ENCODE measurements at places on chromosomes 13 and 19. TPM values are rescaled to one million over a fixed set of nuclear protein-coding genes. Genes with fewer than 3 reads are reported as not detected.

DNA sequence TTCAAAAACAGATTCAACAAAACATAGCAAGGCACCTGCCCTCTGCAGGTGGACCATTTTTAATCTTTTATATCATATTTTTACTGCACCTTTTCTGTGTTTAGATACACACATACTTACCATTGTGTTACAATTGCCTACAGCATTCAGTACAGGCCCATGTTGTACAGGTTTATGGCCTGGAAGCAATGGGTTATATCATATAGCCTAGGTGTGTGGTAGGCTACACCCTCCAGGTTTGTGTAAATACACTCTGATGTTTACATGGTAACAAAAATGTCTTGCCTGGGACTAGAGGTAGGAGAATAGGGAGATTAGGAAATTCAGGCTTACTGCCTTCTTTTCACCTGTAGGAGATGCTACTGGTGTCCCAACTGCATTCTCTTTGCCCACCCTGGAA is 8.2 kb upstream of the UBAC2 start:
- no peak for DNase-seq

DNA sequence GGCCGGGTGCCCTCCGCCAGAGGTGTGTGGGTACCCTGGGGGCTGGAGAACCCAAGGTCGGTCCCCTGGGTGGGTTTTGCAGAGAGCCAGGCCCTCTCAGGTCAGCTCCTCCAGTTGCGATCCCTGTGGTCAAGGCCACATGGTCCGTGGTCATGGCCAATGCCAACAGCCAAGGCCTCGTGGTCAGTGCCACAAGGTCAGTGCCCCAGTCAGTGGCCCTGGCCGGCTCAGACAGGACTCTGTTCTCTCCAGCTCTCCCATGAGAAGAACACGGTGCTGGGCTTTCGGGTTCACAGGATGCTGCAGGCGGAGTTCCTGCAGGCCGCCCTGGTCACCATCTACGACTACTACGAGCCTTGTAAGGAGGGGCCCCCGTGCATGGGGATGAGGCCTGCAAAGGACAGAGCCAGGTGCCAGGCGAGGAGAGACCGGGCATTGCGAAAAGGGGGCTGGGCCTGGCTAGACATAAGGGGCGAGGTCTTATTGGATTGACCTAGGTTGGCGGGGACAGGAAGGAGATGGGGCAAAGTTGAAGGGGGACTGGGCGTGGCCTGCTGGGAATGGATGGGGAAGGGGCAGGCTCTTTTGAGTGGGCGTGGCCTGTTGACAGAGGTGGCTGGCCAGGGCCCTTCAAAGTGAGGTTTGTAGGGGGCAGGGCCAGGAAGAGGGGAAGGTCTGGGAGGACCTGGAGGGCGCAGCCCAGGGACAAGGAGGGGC is 15.2 kb upstream of the SHFL start:
- no peak for DNase-seq

DNA sequence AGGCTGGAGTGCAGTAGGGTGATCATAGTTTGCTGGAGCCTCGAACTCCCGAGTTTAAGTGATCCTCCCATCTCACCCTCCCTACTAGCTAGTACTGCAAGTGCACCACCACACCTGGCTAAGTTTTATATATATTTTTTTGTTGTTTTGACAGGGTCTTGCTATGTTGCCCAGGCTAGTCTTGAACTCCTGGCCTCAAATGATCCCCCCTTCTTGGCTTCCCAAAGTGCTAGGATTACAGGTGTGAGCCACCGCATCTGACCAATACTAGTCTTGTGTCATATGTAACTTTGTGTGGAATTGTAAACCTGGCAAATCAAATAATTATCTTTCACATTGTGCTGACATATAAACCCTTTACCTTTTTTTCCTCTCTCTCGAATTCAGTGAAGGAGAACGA is 10.2 kb downstream of the HNRNPM start:
- no peak for DNase-seq

GRCh38 chr13:37295071-37295470 is 189.6 kb upstream of the CSNK1A1L start:
- DNase-seq: peak; percentile 84

The PGLYRP1 gene
- total RNA-seq: 0.59 TPM

The C5AR2 gene
- total RNA-seq: 0.81 TPM

The SHANK1 gene
- 1.3 TPM for total RNA-seq

DNA sequence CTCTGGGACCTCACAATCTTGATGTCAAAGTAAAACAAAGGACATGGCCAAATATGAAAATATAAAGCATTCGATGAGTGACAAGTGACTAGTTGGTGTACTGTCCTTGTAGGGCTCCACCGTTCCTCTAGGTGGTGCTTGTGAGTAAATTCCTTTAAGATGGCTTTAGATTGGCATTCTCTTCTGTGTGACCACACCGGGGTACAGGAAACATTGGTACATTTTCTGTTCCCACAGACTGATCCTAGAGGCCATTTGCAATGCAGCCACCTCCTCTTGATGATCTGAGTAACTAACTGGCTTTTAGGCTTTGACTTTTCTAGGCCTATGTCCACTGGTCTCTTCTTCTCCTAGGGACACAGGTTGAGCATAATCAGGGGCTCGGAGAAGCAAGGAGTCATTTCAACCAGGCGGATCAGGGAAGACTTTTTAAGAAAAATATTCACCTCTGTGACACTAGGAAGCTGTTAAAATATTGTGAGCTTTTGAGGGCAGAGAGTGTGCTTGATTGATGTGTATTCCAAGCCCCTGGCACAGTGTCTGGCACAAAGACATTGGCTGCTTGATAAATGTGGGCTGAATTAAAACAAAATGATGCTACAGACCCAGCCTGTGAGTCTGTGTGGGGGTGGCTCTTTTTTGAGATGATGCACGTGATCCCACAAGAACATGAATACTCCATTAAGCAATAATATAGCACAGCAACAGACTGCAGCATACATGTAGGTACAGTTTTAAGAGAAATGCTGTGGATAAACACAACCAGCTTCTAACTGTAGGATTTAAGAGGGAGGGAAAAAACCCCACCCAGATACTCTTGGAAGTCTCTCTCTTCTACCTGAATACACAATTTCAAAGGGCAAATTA is 21.0 kb downstream of the EPSTI1 start:
- DNase-seq: no peak

GRCh38 chr19:2703691-2704216 is 1.3 kb upstream of the GNG7 start:
- no peak for DNase-seq

DNA sequence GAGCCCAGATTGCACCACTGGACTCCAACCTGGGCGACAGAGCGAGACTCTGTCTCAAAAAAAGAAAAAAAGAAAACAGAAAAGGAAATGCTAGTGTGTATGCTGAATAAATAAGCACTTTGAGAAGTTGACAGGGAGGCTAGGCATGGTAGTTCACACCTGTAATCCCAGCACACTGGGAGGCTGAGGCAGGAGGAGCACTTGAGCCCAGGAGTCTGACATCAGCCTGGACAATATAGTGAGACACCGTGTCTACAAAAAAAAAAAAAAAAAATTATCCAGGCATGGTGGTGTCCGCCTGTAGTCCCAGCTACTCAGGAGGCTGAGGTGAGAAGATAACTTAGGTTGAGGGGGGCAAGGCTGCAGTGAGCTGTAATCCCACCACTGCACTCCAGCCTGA is 19.1 kb upstream of the LDLR start:
- no peak for DNase-seq

DNA sequence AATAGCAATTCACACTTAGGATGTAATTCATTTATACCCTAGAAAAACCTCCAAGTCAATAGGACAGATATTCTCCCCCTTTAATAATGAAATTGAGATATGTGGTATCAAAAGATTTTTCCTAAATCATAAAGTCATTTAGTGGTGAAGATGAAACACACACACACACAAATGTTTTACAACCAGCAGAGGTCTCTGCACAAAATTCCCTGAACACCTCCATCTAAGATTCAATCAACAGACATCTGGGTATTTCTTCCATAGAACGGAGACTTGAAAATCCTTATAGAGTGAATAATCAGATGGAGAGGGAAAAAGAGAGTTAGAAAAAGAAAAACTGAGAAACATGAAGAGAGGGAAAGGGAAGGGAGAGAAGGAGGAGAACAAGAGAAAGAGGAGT is 52.8 kb downstream of the MYCBP2 start:
- DNase-seq: no peak

GRCh38 chr13:100458673-100459072 is 129.9 kb downstream of the GGACT start:
- DNase-seq: no peak

DNA sequence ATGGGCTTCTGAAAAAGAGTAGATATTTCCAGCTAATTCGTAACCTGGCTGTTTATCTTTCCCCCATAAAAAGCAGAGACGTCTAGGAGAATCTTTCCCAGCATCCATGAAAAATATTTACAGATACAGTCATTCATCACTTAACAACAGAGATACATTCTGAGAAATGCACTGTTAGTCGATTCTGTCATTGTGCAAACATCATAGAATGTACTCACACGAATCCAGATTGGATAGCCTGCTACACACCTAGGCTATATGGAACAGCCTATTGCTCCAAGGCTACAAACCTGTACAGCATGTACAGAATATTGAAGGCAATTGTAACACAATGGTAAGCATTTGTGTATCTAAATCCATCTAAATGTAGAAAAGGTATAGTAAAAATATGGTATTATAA is 530.2 kb upstream of the NBEA start:
- no peak for DNase-seq

The PRODH2 gene
- not detected for total RNA-seq

The NKPD1 gene
- total RNA-seq: not detected

GRCh38 chr19:47601180-47601904 is 7.6 kb upstream of the BICRA start:
- no peak for DNase-seq

All from cardiac septum (tissue), 1 donor.